ENCODE measurements at places on chromosomes 4 and X. TPM values are rescaled to one million over a fixed set of nuclear protein-coding genes. Genes with fewer than 3 reads are reported as not detected.

DLG3 gene
- 59.9 TPM for total RNA-seq

SPANXN3 gene
- total RNA-seq: not detected

TACR3 gene
- total RNA-seq: 0.23 TPM

HGFAC gene
- 1.9 TPM for total RNA-seq

PYURF gene
- total RNA-seq: 56.7 TPM

TLR6 gene
- total RNA-seq: 4.3 TPM

CA5B gene
- 9.4 TPM for total RNA-seq

RPS6KA3 gene
- total RNA-seq: 51.9 TPM

RRH gene
- total RNA-seq: 0.23 TPM

PRDM8 gene
- 4.1 TPM for total RNA-seq

ACOX3 gene
- total RNA-seq: 29.0 TPM

CT45A10 gene
- total RNA-seq: not detected

SPANXC gene
- total RNA-seq: not detected

YY2 gene
- 1.9 TPM for total RNA-seq

CCNA2 gene
- total RNA-seq: 2.9 TPM

ARHGAP36 gene
- total RNA-seq: 0.89 TPM

PABPC5 gene
- total RNA-seq: 1.6 TPM

GLOD5 gene
- 4.8 TPM for total RNA-seq

CCNG2 gene
- 55.3 TPM for total RNA-seq

METAP1 gene
- total RNA-seq: 39.7 TPM

XKRX gene
- 0.26 TPM for total RNA-seq

LANCL3 gene
- total RNA-seq: 1.8 TPM

FATE1 gene
- 0.52 TPM for total RNA-seq

PDGFRA gene
- 51.5 TPM for total RNA-seq

BEND2 gene
- not detected for total RNA-seq

CT45A2 gene
- total RNA-seq: not detected

SPANXN4 gene
- total RNA-seq: not detected

ARMCX5 gene
- total RNA-seq: 13.5 TPM

FAM114A1 gene
- 80.6 TPM for total RNA-seq

KIF4A gene
- 0.92 TPM for total RNA-seq

HEPH gene
- 50.8 TPM for total RNA-seq

SUPT20HL2 gene
- total RNA-seq: not detected

TCEAL7 gene
- total RNA-seq: 8.1 TPM

TRPC5OS gene
- 0.20 TPM for total RNA-seq

PFKFB1 gene
- total RNA-seq: 0.12 TPM

PWWP3B gene
- 5.6 TPM for total RNA-seq

DOK7 gene
- 7.4 TPM for total RNA-seq

PLXNB3 gene
- total RNA-seq: 65.3 TPM

PDLIM3 gene
- 85.5 TPM for total RNA-seq

XAGE5 gene
- total RNA-seq: not detected

CDKL2 gene
- total RNA-seq: 2.4 TPM

CSAG3 gene
- not detected for total RNA-seq

MGARP gene
- 0.81 TPM for total RNA-seq

TBC1D1 gene
- 159 TPM for total RNA-seq

HTT-AS gene
- not detected for total RNA-seq

PDLIM5 gene
- 154 TPM for total RNA-seq

KLHL4 gene
- 1.9 TPM for total RNA-seq

ENPP6 gene
- 0.60 TPM for total RNA-seq

ZXDA gene
- 8.4 TPM for total RNA-seq

SMIM10 gene
- 4.1 TPM for total RNA-seq

CXCL1 gene
- 0.58 TPM for total RNA-seq

LDB2 gene
- total RNA-seq: 16.9 TPM

MAP3K15 gene
- 0.12 TPM for total RNA-seq

ZNF718 gene
- total RNA-seq: 11.6 TPM

ARHGAP24 gene
- 13.6 TPM for total RNA-seq

GYG2 gene
- 5.4 TPM for total RNA-seq

FRG2 gene
- total RNA-seq: not detected

ADH7 gene
- not detected for total RNA-seq
